Activated CD8-positive, alpha-beta memory T cell treated with anti-CD3 and anti-CD28 coated beads, Interleukin-2, amount 50 U/mL, for 4 hours (primary cell): ENCODE measurements at places on chromosomes 1 and 21.

- no peak for DNase-seq
Observed at GRCh38 chr1:205929496-205930194, 13.6 kb downstream of the SLC26A9 start.

- no peak for DNase-seq
Observed at GRCh38 chr21:42837421-42838211, 41.7 kb downstream of the WDR4 start.

GRCh38 chr1:15224259-15224869 lies 22.7 kb upstream of the FHAD1 start:
- no peak for DNase-seq

GRCh38 chr21:15421441-15421881 lies 308.3 kb upstream of the USP25 start:
- DNase-seq: no peak

DNA sequence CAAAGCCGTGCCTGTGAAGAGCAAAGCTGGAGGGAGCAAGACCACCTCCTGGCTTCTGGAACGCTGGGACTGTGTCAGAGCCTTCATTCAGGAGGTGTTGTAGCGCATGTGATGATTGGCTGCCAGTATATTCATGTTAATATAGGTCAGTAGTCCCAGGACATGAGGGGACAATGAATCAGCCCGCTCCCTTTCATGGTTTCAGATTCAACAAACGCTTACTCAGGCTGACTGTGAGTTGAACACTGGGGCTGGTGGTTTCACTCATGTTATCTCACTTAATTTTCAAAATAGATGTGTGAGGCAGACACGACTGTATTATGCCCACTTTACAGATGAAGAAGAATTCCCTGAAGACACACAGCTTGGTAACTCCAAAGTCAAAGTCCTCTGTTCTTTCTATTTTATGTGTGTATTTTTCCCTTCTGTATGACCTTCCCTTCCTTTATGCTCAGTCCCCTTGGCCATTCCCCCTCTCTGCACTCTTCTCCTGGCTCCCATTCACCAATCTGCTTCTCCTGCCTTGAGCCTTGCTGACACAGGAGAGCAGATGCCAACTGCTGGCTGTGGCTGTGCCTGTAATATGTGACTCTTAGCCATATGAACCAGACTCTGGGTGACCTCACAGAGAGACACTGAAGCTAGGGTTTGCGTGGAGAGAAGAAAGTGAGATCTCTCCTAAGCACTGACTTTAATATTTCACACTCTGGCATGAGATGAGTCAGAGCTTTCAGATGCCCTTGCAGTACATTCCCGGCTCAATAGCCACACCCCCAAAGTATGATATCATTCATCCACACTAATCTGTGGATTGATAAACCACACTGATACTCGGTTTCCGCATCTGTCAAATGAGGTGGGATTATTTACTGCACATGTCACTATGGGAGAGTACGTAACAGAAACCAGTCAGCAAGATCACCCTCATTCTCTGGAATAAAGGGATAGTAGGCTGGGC lies 31.4 kb upstream of the KIRREL1 start:
- DNase-seq: no peak

DNA sequence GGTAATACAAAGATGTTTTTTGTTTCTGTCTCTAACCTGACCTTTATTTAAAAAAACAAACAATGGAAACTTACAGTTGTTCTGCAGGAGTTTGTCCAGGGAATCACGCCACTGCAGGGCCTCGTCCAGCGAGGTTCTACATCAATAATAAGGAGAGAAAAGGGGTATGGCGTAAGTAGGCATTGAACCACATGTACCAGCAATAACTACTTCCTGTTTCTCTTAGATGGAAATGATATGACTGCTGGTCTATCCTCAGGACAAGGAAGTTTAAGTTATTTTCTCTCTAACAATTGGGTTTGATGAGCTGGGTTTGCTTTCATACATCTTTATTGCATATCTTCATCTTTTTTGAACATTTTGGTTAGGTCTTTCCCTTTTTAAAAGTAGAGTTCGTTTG lies 40.9 kb downstream of the RGS5 start:
- DNase-seq: no peak

GRCh38 chr1:246095443-246095842 lies 411.6 kb downstream of the SMYD3 start:
- DNase-seq: no peak

DNA sequence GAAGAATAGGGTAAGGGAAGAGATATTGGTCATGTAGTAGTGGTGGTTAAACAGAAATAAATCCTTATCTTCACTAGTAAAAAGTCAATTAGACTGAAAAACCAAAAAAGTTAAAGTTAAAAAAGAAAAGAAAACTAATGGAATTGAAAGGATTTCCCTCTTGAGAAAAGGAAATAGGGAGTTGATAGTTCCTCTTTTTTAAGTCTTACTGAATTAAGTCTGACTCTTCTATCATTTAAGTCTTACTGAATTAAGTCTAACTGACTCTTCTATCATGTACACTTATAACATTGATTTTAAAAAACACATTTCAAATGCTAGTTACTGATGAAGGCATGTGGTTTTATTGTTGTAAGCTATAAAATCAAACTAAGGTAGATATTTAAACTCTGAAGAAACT lies 49.5 kb upstream of the TENT5C start:
- no peak for DNase-seq

DNA sequence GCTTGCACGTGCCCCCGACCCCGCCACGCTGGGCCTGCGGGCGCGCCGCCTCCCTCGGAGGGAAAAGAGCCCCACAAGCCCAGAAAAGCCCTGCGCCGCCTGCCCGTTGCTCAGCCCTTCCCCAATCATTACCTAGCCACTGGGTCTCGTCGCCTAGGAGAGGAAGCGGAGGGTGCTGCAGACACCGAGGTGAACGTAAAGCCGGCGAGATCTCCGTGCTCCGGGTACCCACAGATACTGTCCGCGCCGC lies at the start of gene ENO1:
ENO1 (minus strand) TSS at position 239 of the 250 bp plus-strand sequence. CDS start 3,778 bp downstream, outside the sequence.
- DNase-seq: no peak

- no peak for DNase-seq
Observed at GRCh38 chr1:86214605-86215004, 58.0 kb upstream of the COL24A1 start.

- DNase-seq: no peak
Observed at GRCh38 chr21:15748586-15748985, 18.8 kb downstream of the USP25 start.

DNA sequence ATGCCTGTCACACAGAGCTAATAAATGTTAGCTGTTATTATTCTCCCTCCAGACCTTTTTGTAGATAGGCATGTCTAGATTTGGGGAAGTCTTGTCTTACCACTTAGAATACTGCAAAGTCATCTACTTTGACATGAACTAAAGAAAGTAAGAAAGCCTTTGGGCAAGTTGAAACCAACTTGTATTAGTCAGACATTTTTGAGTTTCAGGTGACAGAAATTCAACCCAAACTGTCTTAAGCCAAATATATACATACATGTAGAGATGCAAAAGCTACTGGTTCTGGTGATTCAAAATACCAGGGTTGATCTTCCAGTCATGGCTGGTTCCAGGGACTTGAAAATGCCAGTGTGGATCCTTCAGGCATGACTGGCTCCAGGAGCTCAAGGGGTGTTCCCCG lies 276.8 kb upstream of the TMEM51 start:
- no peak for DNase-seq

DNA sequence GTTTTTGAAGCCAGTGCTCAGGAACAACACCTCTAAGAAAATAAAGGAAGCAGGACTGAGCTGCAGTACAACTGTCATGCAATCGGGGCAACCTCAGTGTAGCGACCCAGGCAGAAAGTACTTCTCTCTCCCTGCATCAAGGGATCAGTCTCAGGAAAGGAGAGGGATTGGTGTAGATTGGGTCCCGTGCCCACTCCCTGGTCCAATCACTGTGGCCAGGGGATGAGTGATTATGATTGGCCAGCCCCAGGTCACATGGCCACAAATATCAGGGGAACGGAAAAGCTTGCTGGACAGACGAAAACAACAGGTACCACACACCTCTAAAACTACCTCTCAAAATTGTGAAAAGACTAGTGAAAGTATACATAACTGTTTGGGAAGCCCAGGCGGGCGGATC lies 136.2 kb upstream of the F3 start:
- DNase-seq: no peak

- no peak for DNase-seq
Observed at GRCh38 chr1:202343652-202344349, 2.1 kb upstream of the UBE2T start.
